ENCODE measurements at places on chromosomes 5 and 9.

- no peak for DNase-seq
These were observed 667.2 kb downstream of the TLE1 start for GRCh38 chr9:81022177-81022576.

GRCh38 chr9:114496011-114496410 is 9.3 kb downstream of the WHRN start:
- no peak for DNase-seq

GRCh38 chr5:143011585-143011984 is 241.4 kb downstream of the ARHGAP26 start:
- DNase-seq, result no peak

GRCh38 chr5:6096101-6096500 is 282.2 kb downstream of the MED10 start:
- DNase-seq, result no peak

DNA sequence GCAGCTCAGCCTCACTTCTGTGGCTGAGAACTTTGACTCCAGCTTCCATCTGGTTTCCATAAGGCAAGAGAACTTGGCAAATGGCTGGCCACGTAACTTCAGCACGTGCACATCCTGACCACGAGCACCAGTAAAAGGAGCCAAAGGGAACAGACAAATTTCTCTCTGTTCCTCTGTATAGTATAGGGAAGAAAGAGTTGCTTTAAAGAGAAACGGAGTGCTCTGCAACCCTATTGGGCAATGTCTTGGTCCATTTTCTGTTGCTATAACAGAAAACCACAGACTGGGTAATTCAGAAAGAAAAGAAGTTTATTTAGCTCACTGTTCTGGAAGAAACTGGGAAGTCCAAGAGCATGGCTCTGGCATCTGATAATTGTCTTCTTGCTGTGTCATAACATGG is 558.7 kb downstream of the ACTL7B start:
- DNase-seq, result no peak

GRCh38 chr5:151213803-151214613 is 9.9 kb downstream of the CCDC69 start:
- DNase-seq, result peak; percentile 71

- DNase-seq, result no peak
These were observed 54.2 kb downstream of the LRSAM1 start for GRCh38 chr9:127505396-127506116.

DNA sequence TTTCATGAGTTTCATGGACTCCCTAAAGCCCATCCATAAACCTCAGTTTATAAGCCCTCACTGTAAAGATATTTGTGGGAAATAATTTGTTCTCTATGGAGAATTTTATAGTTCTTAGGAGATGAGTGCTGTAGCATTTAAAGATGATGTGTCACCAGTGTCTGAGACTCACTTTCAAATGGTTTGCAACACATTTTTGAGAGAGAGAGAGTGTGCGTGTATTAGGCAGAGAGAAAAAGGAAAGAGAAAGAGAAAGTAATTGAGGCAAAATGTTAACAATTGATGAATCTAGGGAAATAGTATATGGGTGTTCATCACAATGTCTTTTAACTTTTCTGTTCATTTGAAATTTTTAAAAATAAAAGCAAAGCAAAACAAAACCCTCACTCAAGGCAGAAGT is 479.0 kb downstream of the ZSWIM6 start:
- no peak for DNase-seq

DNA sequence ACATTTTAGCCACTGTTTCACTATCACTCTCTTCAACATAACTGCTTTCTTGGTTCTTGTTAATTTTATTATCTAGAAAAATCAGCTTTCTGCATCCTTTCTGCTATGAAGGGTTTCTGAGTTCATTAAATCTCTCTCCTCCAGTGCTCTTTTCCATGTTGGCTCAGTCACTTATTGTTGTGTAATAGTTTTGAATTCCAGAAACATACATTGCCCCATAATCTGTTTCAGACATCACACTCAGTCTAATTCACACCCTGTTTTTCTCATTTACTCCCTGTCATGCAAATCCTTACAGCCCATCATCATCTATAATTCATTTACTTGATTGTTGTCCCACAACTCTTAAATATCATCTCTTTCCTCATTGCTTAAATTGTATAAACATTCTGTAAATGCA is 176.1 kb upstream of the CDH12 start:
- DNase-seq, result no peak

- no peak for DNase-seq
These were observed 26.3 kb downstream of the GOLGA2 start for GRCh38 chr9:128249558-128249907.

DNA sequence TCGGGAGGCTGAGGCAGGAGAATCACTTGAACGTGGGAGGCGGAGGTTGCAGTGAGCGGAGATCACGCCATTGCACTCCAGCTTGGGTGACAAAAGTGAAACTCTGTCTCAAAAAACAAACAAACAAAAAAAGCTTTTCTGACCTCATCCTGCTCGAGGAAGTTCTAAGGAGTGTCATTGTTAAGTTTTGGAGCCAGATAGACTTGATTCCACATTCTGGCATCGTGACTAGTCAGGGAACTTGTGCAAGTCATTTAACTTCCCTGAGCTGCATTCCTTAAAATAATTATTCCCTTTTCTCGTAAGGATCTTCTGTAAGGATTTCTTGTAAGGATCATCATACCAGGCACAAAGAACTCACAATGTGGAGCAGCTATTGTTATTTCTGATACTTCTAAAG is 26.2 kb downstream of the SNX24 start:
- no peak for DNase-seq

- no peak for DNase-seq
These were observed 5.1 kb upstream of the RAB14 start for GRCh38 chr9:121206516-121207370.

DNA sequence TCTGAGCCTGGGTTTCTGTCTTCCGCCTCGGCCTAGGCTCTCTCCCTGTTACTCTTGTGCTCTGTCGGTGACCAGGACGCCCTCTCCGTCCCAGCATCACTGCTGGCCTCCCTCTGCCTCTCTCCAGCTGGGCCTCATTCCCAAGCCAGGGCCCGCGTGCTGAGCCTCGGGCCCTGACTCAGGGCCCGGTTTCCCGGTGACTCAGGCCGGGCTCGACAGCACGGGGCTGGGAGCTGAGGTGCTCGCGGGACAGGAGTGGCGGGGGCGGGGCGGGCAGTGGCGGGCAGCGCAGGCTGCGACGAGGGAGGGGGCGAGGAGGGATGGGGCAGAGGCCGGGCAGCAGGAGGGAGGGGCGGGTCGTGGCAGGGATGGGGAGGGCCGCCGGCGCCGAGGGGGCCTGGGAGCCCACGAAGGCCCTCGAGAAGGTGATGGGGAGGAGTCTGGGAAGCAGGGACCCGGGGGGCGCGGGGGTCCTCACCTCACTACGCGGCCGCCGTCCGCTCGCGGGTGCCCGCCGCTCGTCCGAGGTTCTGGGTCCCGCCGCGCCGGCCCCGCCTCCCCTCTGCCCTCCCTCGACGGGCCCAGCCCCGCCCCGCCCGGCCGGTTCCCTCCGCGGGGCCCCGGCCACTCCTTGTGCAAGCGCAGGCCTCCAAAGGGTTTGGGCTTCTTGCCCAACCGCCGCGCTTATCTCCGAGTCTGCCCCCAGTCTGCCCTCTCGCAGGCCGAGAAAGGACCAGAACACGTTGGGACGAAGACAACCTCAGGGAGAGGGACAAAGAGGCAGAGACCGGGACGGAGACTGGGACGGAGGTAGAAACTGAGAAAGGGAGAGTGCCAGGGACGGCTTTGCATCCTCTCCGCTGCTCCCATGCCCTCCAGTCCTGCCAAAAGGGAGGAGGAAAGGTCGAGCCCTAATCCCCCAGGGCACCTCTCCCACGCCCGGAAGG is at the start of gene ARAP3:
TSS of gene ARAP3 (minus strand) at position 536 of the 947 bp plus-strand sequence. CDS start 1,744 bp downstream, outside the sequence.
- no peak for DNase-seq

- no peak for DNase-seq
These were observed 367 bp downstream of the PCDHB4 start for GRCh38 chr5:141121985-141122384.

Measured in activated CD4-positive, alpha-beta T cell treated with anti-CD3 and anti-CD28 coated beads for 1 hour (primary cell).